T-helper 17 cell (primary cell): ENCODE measurements at places on chromosomes 13 and 19.

- DNase-seq, result no peak
These were observed 536.3 kb downstream of the TBC1D4 start for GRCh38 chr13:74945637-74946036.

DNA sequence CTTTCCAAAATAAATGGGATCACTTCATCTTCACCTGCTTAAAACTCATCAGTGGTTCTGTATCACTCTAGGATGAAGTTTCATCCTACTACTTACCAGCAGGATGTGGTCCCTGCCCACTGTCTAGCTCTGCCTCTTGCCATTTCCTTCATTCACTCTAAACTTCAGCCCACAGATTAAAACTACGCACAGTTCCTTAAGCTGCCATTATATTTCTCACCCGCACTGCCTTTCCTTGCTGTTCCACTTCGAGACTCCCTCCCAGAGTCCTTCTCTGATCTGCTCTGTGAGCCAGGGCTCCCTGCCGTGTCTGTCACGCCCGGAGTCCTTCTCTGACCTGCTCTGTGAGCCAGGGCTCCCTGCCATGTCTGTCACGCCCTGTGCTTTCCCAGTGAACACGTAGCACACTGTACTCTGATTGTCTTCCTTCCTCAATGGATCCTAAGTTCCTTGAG lies 52.0 kb upstream of the NPAS1 start:
- DNase-seq, result no peak

GRCh38 chr13:73223372-73223781 lies 164.6 kb downstream of the KLF5 start:
- DNase-seq, result no peak

- peak; percentile 96 for DNase-seq
These were observed at the start of gene ZSCAN18 for GRCh38 chr19:58097781-58098681. TSS of gene ZSCAN18 (minus strand) at chr19:58098231. CDS start at chr19:58090267, 7,964 bp downstream.

DNA sequence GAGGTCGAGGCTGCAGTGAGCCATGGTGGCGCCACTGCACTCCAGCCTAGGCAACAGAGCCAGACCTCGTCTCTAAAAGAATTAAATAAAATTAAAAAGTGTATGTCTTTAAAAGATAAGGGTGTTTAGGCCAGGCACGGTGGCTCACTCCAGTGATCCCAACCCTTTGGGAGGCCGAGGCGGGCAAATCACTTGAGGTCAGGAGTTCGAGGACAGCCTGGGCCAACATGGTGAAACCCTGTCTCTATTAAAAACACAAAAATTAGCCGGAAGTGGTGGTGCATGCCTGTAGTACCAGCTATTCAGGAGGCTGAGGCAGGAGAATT lies 7.5 kb upstream of the SDHAF1 start:
- DNase-seq, result no peak

GRCh38 chr19:38004186-38004520 lies 97.1 kb downstream of the SIPA1L3 start:
- no peak for DNase-seq

DNA sequence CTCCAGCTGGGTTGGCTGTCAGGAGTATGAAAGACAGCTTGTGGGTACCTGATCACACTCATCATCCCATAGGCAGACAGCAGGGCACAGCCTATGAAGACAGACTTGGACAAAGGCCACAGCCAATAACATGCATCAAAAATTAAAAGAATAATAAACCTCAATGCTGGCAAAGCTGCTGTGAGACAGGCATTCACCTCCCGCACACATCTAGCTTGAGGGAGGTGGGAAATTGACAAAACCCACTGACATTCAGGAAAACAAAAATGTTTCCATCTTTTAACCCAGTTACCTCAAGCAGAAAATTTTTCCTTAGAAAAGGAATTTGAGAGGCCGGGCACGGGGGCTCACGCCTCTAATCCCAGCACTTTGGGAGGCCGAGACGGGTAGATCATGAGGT lies 14.4 kb downstream of the IL12RB1 start:
- no peak for DNase-seq

GRCh38 chr13:106100171-106100919 lies 435.1 kb downstream of the EFNB2 start:
- no peak for DNase-seq

- no peak for DNase-seq
These were observed 12.7 kb upstream of the ZNF43 start for GRCh38 chr19:21848706-21849105.

- peak; percentile 41 for DNase-seq
These were observed 1.5 kb downstream of the TCF3 start for GRCh38 chr19:1650650-1651567.

GRCh38 chr13:54356849-54357248 lies 1328.2 kb downstream of the OLFM4 start:
- no peak for DNase-seq

- no peak for DNase-seq
These were observed 8.5 kb downstream of the MIDN start for GRCh38 chr19:1256646-1257474.

DNA sequence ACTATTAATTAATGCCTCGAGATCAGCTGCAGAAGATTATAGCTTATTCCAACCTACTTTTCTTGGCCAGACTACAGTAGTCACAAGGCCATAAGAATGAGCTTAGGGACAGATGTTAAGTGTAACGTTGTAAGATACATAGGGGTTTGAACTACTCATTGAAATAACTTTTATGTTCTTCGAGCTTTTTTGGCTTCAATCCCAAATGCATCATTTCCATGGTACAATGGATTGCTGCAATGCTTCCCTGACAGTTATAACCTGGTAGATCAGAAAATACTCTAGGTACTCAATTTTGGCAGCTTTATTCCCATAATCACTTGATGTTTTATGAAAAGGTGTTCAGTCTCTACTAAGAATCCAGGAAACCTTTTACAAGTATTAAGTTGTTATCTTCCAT lies 2216.7 kb upstream of the PCDH20 start:
- DNase-seq, result no peak

- DNase-seq, result no peak
These were observed 19.9 kb downstream of the NWD1 start for GRCh38 chr19:16739546-16739945.

DNA sequence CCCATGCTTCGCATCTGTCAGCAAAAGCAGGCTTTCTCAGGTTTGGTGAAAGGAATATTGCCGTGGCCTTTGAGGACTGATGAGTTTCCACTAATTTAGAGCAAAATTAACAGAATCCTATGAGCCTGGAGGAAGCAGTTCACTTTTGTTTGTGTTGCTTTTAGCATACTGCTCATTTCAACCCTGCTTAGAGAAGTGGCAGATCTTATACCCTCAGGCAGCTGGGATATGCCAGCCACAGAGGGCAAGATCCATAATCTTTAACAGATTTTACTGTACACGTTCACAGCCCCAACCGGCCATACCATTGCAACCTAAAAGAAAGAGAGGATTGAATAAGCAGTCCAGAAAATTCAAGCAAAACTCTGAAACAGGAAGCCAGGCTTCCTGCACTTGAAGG lies 60.5 kb downstream of the COL4A2 start:
- no peak for DNase-seq

DNA sequence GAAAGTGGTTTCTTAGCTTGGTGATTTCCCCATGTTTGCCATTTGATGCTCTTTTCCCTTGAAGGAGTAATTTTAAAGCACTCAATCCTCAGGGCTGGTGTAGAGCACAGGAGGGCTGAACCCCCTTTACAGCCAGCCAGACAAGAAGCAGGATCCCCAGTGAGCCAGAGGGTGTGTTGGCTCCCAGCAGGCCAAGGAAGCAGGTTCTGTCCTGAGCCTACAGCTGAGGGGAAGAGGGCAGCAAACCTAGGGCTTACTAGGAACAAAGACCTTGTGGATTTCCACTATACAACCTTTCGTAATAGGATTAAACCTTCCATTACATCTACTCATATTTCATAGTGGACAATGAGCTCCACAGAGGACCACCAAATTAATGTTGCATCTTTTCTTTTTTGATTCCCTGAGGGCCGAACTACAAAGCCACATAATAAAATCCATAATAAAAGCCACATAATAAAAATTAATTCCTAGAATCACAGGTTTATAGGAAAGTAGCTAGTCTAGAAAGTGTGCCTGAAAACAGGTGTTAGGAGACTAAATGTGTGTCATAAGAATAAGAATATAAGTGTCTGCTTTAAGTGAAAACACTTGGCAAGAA lies 300.2 kb downstream of the DCLK1 start:
- DNase-seq, result no peak

- DNase-seq, result no peak
These were observed 430 bp downstream of the ZNF358 start for GRCh38 chr19:7516333-7516732.

DNA sequence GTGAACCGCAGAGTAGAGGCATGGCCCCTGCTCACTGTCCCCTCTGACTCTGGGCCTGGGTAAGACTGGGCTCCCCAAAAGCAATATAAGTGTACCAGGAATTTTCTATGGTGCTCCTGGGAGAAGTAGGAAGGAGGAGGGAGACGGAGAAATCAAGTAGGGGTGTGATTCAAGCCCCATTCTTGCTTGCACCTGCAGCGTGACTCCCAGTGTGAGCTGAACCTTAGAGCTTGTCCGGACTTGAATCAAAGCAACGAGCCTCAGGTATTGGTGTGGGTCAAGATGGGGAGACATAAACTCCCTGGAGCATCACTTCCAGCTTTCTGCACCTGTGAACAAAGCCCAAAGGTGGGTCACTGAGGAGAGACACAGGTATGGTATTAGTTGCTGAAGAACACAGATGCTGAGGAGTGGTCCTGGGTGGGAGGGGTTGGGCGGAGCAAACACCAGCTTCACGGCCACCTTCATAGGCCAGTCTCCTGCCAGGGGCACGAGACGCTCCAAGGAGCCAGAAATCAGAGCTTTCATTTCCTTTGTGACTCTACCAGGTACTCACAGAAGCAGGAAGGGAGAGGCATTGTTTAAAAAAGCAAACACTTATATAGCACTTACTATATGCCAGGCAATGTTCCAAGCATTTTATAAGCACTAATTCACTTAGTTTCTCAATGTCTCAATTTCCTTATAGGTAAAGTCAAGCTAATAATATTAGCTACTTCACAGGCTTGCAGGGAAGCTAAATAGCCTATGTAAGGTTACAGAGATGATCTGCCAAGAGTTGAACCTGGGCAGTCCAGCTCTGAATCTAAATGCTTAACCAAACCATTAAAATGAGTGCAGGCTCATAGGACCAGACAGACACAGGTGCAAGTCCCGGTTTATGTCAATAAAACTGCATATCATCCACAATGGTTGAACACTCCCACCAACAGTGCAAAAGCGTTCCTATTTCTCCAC lies 775.3 kb downstream of the UQCRFS1 start:
- no peak for DNase-seq

GRCh38 chr13:52127378-52127777 lies 1.5 kb downstream of the NEK5 start:
- DNase-seq, result no peak
